ENCODE measurements at places on chromosomes 11 and 22.

GRCh38 chr11:94513091-94513490 lies 830 bp downstream of the C11orf97 start:
- no peak for DNase-seq

DNA sequence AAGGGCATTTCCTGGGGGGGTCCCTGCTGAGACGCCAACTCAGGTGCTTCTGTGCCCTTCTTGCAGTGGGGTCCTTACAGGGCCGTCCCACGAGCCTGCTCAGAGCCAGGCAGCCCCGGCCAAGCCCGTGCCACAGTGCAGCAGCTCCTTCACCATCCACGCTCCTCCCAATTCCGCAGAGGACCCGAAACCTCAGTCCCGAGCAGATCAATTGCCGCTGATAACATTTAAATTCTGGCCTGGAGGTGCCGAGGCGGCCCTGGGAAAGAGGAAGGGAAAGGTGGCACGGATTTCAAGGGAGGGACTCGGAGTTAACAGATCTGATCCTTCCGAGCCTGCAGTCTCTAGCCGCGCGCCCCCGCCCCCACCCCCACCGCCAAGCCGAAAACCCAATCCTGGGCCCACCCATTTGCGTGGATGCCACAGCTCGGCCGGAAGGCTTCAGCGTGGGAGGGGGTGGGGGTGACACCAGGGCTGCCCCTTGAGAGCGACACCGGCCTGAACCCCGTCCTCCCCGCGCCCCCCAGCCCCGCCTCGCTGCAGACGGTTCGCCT lies 32.3 kb upstream of the JAM3 start:
- DNase-seq, result peak; percentile 57

- DNase-seq, result no peak
Measured at GRCh38 chr11:99015634-99016454, 4.9 kb upstream of the CNTN5 start.

- DNase-seq, result no peak
Measured at GRCh38 chr11:130692220-130692619, 224.1 kb downstream of the SNX19 start.

- DNase-seq, result no peak
Measured at GRCh38 chr22:35158336-35158735, 92.4 kb downstream of the ISX start.

DNA sequence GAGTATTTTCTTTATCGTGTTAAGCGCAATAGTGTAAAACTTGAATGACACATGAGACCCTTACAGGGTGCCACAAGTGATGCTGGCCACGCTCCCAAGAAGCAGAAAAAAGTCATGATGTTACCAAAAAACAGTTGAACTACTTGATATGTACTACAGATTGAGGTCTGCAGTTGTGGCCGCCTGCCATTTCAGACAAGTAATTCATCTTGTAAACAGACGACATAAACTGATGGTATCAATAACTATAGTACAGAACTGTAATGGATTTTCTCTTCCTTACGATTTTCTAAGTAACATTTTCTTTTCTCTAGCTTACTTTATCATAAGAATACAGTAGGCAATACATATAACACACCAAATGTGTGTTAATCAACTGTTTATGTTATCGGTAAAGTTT lies 5.5 kb downstream of the CD59 start:
- DNase-seq, result no peak

DNA sequence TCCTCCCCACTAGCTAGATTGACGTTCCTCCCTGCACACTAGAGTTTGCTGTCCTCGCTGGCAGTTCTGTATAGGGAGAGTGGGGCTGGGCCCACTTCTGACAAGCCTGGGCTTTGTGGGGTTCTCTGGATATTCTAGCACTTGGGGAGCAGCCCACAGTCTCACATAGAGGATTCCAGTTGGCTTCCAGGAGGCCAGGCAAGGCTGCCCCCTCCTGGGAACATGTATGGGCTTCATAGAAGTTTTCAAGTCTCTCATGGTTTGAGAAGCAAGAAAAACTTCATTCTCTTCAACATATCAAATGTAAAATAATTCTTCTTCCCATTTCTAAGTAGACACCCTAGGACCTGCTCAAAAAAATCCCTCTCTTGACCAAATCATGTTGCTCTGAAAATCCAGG lies 87.5 kb downstream of the NAV2 start:
- no peak for DNase-seq

DNA sequence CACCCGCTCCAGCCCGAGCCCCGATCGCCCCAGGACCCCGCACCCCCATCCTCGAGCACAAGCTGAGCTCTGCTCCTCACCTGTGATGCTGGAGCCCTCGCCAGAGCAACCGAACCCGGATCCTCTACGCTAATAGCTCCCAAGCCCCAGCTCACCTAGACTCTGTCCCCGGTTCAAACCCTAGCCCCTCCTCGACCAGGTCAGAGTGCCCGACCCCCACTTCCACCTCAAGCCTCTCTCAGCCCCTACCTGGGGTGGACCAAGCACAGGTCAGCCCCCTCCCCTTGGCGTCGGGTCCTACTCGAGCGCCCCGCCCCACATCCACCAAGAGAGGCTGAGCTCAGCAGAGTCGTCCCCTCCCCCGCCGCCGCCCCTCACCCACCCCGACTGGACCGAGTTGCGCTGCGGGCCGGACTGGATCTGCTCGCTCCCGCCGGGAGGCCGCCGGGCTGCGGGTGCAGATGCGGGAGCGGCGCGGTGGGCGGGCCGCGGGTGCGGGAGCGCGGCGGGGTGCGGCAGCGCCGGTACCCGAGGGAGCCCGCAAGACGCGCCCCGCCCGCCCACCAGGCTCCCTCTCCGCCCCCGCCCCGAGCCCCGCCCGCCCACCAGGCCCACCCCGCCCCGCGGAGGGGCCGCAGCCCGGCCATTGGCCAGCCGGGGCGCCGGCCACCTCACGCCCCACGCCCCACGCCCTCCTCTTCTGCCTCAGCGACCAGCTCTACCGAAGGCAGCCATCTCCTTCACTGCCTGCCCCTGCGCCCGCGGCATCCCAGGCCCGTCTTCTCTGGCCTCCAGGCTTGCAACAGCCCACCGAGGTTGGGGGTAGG lies 577 bp upstream of the DKK3 start:
- peak; percentile 90 for DNase-seq
